Stromal cell of bone marrow (primary cell): ENCODE measurements at places on chromosomes 7 and 10.

- peak; percentile 58 for DNase-seq
These were observed 33.8 kb upstream of the ICA1 start for GRCh38 chr7:8295638-8296361.

GRCh38 chr7:146683439-146683838, 566.8 kb downstream of the CNTNAP2 start:
- peak; percentile 33 for DNase-seq

DNA sequence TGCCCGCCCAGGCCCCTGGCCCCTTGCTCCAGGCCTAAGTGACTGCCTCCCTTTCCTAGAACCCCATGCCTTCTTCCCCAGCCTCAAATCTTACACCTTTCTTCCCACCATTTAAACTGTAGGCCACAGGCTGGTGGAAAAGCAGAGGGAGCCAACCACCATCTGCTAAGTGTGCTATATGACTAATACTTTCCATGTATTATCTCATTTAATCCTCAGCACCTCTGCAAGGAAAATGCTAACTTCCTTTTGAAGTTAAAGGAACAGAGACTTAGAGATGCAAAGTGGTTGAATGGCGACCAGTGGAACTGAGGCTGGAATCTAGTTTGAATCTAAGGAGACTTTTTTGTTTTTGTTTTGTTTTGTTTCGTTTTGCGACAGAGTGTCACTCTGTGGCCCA, 17.8 kb upstream of the MTPAP start:
- no peak for DNase-seq

- no peak for DNase-seq
These were observed 6.1 kb downstream of the RASSF4 start for GRCh38 chr10:44965651-44966097.

DNA sequence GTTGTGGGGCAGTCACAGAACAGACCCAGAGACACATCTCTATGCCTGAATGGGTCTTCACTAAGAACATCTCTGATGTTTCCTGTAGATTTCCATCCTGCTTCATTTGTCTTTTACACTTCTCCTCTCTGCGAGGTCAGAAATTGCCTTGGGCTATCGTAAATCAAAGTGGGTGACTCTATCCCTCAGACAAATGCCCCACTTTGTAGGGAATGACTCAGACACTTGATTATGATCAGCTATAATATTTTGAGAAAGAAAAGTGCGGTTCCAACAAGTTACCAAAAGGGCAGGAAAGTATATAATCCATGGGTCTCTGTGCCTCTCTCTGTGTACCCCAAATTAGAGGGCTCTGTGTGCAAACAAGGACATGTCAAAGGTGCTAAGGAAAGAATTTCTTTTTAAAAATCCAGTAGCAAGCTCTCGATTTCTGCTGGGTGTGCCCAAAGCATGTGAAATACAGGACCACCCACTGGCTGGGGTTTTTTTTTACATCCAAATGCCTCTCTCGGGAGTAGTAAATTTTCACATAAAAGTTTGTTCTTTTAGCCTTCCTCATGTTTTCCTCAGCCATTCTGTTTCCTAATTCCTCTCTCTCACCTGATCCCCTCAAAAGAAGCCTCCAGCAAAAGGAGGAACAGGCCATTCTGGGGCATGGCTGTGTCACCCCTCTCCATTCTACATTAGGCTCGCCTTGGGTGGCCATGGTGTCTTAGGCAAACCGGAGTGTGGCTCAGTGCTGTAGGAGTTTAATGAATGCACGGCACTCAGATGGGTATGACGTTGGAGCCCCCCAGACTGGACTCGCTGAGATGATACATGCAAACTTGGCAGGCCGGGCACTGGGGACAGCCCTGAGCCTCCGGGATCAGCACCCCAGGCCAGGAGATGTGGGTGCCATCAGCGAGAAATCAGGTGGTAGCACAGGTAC, 6.3 kb upstream of the OPN4 start:
- DNase-seq = no peak

GRCh38 chr10:44860811-44861736, 50.1 kb upstream of the TMEM72 start:
- DNase-seq = peak; percentile 81
